CD8-positive, alpha-beta memory T cell (primary cell): ENCODE measurements at places on chromosomes 5 and 9. TPM values are rescaled to one million over a fixed set of nuclear protein-coding genes. Genes with fewer than 3 reads are reported as not detected.

GRCh38 chr5:118701791-118702190, 286.6 kb downstream of the DTWD2 start:
- no peak overlapping the region for H3K27ac ChIP-seq
- no peaks in the 10 kb centered on the region for H3K36me3 ChIP-seq
- DNase-seq, result no peak
- H3K4me1 ChIP-seq, result no peaks in the 10 kb centered on the region

Gene CARD9
- total RNA-seq, result 1.5 TPM

Gene JAKMIP2
- 1.8 TPM for total RNA-seq

- H3K36me3 ChIP-seq, result no peaks in the 10 kb centered on the region
- no peak overlapping the region for H3K27ac ChIP-seq
- DNase-seq, result no peak
- no peaks in the 10 kb centered on the region for H3K27me3 ChIP-seq
- peaks cover 23% of the 10 kb centered on the region for H3K4me1 ChIP-seq
Observed at GRCh38 chr9:91197232-91198181, 164.2 kb downstream of the AUH start.

- peaks cover 6% of the 10 kb centered on the region for H3K36me3 ChIP-seq
- H3K4me1 ChIP-seq, result peaks cover 45% of the 10 kb centered on the region
- peak overlapping the region; percentile 53 for H3K4me3 ChIP-seq
- no peaks in the 10 kb centered on the region for H3K27me3 ChIP-seq
Observed at GRCh38 chr5:131974622-131974955, 29.1 kb upstream of the MEIKIN start.

DNA sequence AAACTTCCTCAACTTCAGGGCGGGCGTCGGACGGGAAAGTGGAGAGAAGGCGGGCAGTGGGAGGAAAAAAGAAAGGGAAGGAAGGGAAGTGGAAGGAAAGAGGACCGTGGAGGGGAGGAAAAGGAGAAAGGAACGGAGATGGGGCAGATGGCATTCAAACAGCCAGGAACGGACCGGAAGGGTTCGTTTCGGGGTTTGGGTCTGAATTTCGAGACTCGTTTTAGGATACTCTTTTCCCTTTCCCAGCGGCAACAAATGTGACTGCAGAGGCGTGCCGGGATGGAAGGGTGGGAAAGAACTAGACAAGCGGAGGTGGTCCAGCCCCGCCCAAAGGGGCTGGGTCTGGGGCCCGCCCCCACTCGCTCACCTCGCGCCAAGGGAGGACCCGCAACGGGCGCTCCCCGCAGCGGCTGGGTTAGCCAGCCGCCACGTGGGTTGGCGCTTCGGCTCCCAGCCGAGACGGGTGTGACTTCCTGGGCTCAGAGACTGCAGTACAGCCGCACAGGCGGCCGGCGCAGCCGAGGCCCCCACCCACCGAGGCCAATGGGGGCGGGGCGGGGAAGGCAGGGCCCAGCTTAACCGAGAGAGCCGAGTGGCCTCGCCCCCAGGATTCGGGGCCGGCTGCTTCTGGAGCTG, 2.7 kb downstream of the VCAN start:
- peak overlapping the region; percentile 4 for H3K4me3 ChIP-seq
- H3K4me1 ChIP-seq, result peaks cover 11% of the 10 kb centered on the region
- H3K27ac ChIP-seq, result no peak overlapping the region
- DNase-seq, result no peak
- H3K36me3 ChIP-seq, result no peaks in the 10 kb centered on the region

DNA sequence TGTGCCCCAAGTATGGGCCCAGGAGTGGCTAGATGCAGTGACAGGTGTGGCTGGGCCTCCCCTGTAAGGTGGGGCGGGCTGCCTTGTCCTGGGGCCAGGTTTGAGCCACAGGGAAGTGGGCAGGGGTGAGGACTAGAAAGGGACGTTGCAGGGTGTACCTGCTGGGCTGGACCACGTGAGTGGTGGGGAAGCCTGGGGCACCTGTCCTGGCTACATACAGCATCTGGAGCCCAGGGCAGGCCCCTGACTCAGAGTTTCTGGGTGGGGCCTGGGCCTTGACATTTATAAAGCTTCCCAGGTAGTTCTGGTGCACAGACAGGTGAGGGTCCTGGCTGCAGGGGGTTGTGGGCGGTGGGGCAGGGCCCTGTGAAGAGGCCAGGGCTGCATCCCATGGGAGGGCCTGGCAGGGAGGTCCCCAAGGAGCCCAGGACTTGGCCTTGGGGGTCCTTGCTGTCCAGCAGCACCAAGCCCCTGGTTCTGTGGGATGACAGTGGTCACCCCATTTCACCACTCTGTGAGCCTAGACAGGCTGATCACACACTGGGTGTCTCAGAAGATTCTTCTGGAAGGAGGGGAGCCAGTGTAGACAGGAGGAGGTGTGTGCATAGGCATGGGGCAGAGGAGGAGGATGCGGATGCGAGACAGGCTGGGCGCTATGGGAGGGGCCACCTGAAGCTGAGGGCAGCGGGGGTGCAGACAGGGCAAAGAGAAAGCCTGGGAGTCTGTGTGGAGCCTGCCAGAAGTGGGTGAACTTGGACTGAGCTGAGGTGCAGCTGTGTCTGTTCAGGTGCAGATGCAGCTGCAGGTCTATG, 94.0 kb downstream of the PHF2 start:
- no peaks in the 10 kb centered on the region for H3K27me3 ChIP-seq
- no peak overlapping the region for H3K27ac ChIP-seq
- DNase-seq, result no peak
- no peak overlapping the region for H3K4me3 ChIP-seq
- H3K4me1 ChIP-seq, result no peaks in the 10 kb centered on the region

- DNase-seq, result peak; percentile 58
- H3K4me3 ChIP-seq, result peak within 1 kb of the TSS; percentile 95
- peaks cover 43% of the 10 kb centered on the region for H3K4me1 ChIP-seq
- no peaks in the 10 kb centered on the region for H3K36me3 ChIP-seq
- H3K27me3 ChIP-seq, result no peaks in the 10 kb centered on the region
- peak within 1 kb of the TSS; percentile 59 for H3K27ac ChIP-seq
Observed at GRCh38 chr9:98118640-98119601, at the start of gene TRIM14. TSS of gene TRIM14 (minus strand) at chr9:98119222. CDS start at chr9:98119188, 34 bp downstream.

DNA sequence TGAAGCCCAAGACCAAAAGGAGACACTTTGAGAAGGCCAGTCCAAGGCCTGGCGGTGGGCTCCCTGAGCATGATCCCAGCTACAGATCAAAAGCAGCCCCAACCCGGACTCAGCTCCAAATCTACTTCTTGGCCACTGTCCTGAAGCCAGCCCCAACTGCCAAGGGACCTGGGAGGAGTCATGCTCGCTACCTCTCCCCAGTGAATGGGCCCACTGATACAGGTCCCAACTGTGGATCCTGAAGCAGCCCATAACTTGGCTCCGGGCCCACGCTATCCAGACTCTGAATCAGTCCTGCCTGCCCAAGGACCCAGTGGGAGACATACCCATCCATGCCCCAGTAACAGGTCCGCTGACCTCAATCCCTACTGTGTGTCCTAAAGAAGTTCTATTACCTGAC, 1545.3 kb upstream of the C9orf72 start:
- H3K36me3 ChIP-seq, result no peaks in the 10 kb centered on the region
- DNase-seq, result no peak
- no peaks in the 10 kb centered on the region for H3K4me1 ChIP-seq
- H3K4me3 ChIP-seq, result no peak overlapping the region

DNA sequence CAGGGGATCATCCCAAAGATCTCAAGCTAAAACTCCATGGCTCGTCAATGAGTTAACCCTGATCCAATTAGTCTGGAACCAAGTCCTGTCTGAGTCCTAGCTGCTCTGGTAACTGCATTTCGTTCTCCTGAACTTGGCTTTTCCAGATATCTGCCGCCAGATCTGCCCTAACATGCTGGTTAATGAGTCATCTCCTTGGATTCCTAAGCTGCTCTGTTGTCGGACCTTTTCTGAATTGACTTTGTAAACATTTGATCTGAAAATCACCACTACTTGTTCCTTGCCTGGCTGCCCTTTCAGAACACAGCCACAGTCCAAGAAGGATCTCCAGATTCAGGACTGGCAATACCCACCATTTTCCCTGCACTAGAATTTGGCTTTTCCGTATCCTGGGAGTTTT, 473.0 kb downstream of the ZSWIM6 start:
- DNase-seq, result no peak
- H3K27ac ChIP-seq, result no peak overlapping the region
- H3K36me3 ChIP-seq, result no peaks in the 10 kb centered on the region
- H3K27me3 ChIP-seq, result no peaks in the 10 kb centered on the region

Gene KCNN2
- total RNA-seq, result not detected

GRCh38 chr5:119541716-119542115, 87.6 kb upstream of the FAM170A start:
- H3K4me1 ChIP-seq, result no peaks in the 10 kb centered on the region
- no peaks in the 10 kb centered on the region for H3K27me3 ChIP-seq
- DNase-seq, result no peak
- H3K27ac ChIP-seq, result no peak overlapping the region

Gene CCL21
- not detected for total RNA-seq

DNA sequence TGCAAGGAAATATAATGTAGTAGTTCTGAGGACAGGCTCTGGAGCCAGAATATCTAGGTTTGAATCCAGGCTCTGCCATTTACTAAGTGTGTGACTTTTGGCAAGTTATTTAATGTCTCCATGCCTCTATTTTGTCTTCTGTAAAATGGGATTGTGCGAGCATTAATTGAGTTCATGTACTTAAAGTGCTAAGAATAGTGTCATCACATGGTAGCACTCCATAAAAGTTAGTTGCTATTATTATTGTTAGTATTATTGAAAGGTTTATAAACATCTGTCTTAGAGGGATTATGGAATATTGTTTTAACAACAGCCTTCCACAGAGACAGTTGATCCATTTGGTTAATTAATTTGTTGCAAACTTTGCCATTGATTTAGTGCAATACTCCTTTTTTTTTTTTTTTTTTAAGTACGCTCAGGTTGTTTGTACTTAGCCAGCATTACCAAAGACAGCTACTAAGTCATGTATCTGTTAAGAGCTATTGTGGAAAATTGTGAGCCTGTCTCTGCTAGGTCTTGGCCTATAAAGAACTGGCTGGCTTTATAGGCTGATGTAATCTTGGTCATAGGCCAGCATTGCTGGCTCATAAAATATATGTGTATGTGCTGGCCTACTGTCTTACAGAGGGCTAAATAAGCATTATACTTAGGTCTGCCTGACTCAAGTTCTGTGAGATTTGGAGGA, 174.7 kb downstream of the WDR70 start:
- H3K27me3 ChIP-seq, result no peaks in the 10 kb centered on the region
- no peak for DNase-seq
- no peaks in the 10 kb centered on the region for H3K36me3 ChIP-seq

GRCh38 chr5:167268337-167268736, 1023.1 kb upstream of the WWC1 start:
- H3K36me3 ChIP-seq, result no peaks in the 10 kb centered on the region
- no peak overlapping the region for H3K4me3 ChIP-seq
- no peak for DNase-seq
- H3K27me3 ChIP-seq, result no peaks in the 10 kb centered on the region
- H3K4me1 ChIP-seq, result no peaks in the 10 kb centered on the region
- H3K27ac ChIP-seq, result no peak overlapping the region

GRCh38 chr5:113354055-113354454, 80.7 kb downstream of the TSSK1B start:
- no peaks in the 10 kb centered on the region for H3K27me3 ChIP-seq
- H3K36me3 ChIP-seq, result no peaks in the 10 kb centered on the region

DNA sequence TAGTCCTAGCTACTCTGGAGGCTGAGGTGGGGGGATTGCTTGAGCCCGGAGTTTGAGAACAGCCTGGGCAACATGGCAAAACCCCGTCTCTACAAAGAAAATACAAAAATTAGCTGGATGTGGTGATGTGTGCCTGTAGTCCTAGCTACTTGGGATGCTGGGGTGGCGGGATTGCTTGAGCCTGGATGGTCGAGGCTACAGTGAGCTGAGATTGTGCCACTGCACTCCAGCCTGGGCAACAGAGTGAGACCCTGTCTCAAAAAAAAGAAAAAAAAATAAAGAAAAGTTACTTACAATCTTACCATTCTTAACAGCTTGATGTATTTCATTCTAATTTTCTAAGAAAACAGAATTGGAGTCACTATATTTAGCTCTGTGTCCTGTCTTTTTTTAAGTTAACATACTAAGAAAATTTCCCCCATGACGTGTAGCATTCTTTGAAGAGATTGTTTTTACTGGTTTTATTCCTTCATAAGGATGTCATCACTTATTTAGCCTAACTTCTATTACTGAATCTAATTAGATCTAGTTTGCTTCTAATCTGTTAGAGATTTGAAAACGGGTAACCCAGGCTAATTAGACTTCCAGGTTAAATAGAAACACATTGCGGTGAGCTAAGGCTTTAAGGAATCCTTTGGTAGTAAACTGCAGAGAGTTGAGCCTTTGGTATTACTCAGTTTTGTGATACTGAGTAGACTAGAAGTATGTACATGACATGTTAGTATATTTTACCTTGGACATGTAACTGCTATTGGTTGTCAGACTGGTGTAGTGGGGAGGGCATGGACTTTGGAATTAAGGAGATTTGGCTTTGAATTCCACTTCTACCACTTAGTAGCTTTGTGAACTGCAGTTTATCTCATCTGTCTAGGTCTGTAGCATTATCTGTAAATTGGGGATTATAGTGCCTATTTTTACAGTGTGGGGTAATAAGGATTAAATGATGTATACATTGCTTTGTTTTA, 24.0 kb downstream of the HSPA4 start:
- no peaks in the 10 kb centered on the region for H3K4me1 ChIP-seq
- H3K4me3 ChIP-seq, result no peak overlapping the region
- peaks cover 38% of the 10 kb centered on the region for H3K36me3 ChIP-seq
- H3K27ac ChIP-seq, result no peak overlapping the region

Gene TPPP
- total RNA-seq, result 0.38 TPM

DNA sequence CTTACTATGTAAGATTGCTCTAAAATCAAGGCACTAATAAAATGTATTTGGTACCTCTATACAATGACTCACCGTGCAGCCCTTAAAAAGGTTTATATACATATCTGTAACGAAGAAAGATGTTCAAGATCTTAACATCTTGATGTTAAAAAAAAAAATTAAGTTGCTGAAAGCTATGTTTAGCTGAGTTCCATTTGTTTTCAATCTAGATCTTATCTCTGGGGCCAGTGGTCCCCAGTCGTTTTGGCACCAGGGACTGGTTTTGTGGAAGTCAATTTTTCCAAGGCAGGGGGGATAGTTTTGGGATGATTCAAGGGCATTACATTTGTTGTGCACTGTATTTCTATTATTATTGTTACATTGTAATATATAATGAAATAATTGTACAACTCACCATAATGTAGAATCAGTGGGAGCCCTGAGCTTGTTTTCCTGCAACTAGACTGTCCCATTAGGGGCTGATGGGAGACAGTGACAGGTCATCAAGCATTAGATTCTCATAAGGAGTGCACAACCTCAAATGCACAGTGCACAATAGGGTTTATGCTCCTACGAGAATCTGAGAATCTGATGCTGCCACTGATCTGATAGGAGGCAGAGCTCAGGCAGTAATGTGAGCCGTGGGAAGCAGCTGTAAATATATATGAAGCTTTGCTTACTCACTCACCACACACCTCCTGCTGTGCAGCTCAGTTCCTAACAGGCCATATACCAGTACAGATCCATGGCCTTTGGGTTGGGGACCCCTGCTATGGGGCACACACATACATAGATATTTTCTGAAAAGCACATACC, 27.6 kb upstream of the TSLP start:
- DNase-seq, result no peak
- H3K27ac ChIP-seq, result no peak overlapping the region
- no peaks in the 10 kb centered on the region for H3K36me3 ChIP-seq

- no peak overlapping the region for H3K4me3 ChIP-seq
- H3K27ac ChIP-seq, result no peak overlapping the region
- no peaks in the 10 kb centered on the region for H3K36me3 ChIP-seq
- H3K27me3 ChIP-seq, result no peaks in the 10 kb centered on the region
- no peaks in the 10 kb centered on the region for H3K4me1 ChIP-seq
Observed at GRCh38 chr9:74284581-74285450, 212.3 kb upstream of the RORB start.

GRCh38 chr5:102375272-102375671, 79.2 kb upstream of the SLCO4C1 start:
- H3K27ac ChIP-seq, result no peak overlapping the region
- H3K36me3 ChIP-seq, result no peaks in the 10 kb centered on the region
- no peak for DNase-seq
- no peak overlapping the region for H3K4me3 ChIP-seq
- no peaks in the 10 kb centered on the region for H3K4me1 ChIP-seq
- H3K27me3 ChIP-seq, result no peaks in the 10 kb centered on the region
